Fibroblast of upper back skin (primary cell): ENCODE measurements at places on chromosomes 12 and 14.

GRCh38 chr12:95674163-95674562, 116.4 kb downstream of the NTN4 start:
- no peak for DNase-seq

GRCh38 chr12:80494836-80495235, 50.8 kb downstream of the PTPRQ start:
- DNase-seq, result no peak

- no peak for DNase-seq
Observed at GRCh38 chr12:132909030-132909368, 21.6 kb upstream of the CHFR start.

GRCh38 chr12:27236498-27236897, 7.6 kb upstream of the STK38L start:
- no peak for DNase-seq

GRCh38 chr12:115467531-115467930, 783.6 kb upstream of the TBX3 start:
- peak; percentile 24 for DNase-seq

DNA sequence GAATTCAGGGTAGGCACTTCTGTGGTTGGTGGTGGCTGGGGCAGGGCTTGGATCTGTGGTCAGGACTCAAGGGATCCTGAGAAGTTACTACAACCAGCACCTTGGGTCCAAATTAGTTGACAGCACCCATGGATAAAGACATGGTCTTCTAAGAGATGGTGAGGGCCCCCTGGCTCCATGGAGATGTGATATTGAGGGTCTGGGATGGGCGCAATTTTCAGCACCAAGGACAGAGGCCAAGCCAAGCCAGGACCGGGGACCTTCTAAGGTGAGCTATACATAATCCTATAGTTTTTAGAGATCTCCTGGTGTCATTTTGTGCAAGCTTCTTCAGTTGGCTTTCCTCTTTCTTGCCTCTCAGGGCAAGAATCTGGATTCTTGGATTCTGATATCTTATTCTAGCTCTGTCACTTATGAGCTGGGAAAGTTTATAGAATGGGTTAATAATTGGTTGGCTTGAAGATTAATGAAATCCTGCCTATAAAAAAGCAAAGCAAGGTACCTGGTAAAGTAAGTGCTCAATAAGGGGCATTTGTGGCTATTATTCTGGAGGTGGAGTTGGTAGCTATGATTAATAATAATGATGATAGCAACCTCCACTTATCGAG, 130.1 kb upstream of the LHX5 start:
- no peak for DNase-seq

DNA sequence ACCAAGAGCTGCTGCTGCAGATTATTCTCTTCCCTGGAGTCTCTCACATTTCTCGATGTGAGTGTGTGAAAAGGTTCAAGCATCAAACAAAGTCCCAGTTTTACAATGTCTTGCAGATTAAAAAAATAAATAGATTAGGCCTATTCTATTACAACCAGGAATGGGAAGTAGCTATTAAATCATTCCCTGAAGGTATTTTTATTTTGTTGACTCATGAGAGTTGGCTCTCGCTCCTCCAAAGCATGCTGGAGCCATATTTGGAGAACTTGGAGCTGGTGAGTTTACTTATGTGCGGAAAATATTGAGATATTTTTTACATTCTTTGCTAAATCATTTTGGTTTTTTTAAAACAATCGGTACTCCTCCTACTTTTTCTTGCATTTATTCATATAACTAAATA, 572.3 kb downstream of the ETNK1 start:
- DNase-seq, result peak; percentile 15

DNA sequence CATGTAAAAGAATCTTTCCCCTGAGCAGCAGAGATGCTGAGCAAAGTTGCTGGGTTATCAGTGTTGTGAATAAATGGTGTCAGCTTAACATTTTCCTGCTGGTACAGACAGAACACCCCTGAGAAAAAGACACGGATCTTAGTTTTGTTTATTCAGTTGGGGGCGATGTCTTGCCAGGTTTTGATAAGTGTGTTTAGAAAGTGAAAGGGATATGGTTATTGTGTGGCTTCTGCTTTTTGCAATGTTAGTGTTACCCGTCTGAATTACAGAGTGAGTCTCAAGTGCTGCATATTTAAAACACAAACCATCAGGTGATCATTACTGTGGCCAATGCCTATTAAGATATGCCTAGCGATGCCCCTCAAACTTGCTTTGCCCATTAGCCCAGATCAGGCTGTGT, 864.6 kb upstream of the SEL1L start:
- no peak for DNase-seq

GRCh38 chr14:103543140-103543539, 14.1 kb downstream of the TRMT61A start:
- DNase-seq, result no peak

DNA sequence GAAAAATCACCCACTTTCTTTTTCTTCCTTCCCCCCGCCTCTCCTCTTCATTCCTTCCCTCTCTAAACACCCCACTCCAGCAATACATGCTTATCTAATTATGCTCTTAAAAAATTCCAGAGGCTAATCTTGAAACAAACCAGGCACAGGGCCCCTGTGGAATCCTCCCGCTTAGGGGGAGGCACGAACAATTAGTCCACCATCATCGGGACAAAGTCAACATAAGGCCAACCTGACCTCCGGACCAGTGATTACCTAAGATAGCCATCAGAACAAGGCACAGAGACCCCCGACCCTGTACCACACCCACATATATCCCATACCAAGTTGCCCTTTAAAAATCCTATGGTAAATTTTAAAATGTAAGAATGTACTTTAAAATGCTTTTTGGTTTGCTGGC, 47.1 kb downstream of the KIF21A start:
- no peak for DNase-seq

DNA sequence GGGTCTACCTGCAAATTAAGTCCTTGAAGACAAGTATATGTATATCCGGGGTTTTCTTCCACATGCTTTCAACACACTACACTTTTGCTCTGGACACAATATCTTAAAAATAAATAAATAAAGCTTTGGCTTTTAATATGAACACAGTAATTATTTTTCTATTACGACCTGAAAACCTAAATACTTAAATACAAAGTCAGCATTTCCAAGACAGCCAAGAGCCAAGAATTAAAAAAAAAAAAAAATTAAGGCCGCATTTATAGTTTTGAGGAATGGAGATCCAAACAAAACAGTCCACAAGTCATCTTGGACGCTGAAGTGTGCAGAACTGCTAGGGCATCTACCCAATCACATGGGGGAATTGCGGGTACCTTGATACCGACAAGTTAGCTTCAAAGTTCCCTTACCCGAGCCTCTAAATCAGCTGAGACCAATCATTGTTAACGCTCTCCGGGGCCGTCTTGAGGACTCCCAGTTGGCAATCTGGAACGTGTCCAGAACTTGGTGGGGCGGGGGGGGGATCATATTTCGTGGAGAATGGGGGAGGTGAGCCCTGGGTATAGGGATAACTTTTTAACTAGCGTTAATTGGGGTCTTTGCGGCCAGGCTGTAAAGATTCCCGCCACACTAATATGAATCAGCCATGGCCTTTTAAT, 731 bp upstream of the PCNX4 start:
- peak; percentile 78 for DNase-seq

GRCh38 chr14:89432226-89432625, 15.2 kb upstream of the FOXN3 start:
- no peak for DNase-seq

GRCh38 chr12:25556153-25556552, 3.1 kb upstream of the LMNTD1 start:
- no peak for DNase-seq

GRCh38 chr12:91948504-91948903, 197.1 kb downstream of the BTG1 start:
- DNase-seq, result no peak

DNA sequence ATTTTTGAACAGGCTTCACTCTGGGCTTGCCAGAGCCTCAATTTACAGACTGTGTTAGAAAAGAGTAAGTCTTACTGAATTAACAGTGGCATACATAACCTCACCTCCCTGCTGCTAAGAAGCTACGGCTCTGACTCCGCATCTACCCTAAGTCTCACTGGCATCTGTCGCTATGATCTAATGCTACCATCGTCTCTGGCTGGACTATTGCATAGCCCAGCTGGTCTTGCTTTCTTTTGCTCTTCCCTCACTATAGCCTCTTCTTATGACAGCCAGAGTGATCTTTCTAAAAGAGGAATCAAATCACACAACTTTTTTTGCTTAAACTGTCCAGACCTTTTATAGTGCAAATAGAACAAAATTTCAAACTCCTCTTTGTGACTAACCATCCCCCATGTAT, 81.1 kb downstream of the SLC24A4 start:
- DNase-seq, result no peak

GRCh38 chr12:62703011-62703380, 232.0 kb downstream of the PPM1H start:
- DNase-seq, result peak; percentile 85

- peak; percentile 77 for DNase-seq
Observed at GRCh38 chr14:100486025-100486828, 101.0 kb downstream of the BEGAIN start.

DNA sequence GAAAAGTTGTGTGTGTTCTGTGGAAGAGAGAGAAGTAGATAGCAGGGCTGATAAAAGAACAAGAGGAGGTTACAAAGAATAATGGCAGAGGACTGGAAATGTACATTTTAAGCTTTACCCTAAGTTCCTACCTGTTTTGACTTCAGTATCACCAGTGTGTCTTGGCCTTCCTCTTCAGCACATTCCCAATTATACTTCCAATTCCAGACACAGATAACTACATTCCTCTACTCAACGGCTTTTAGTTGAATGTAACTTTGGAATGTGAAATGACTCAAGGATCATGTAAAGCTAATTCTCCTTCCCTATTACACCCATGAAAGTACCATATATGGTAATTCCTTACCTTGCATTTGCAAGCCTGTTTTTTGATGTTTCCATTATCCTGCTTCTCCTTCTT, 5.0 kb downstream of the MGST1 start:
- peak; percentile 86 for DNase-seq
